NCI-H524 (cell line): ENCODE measurements at places on chromosomes 5 and 9.

DNA sequence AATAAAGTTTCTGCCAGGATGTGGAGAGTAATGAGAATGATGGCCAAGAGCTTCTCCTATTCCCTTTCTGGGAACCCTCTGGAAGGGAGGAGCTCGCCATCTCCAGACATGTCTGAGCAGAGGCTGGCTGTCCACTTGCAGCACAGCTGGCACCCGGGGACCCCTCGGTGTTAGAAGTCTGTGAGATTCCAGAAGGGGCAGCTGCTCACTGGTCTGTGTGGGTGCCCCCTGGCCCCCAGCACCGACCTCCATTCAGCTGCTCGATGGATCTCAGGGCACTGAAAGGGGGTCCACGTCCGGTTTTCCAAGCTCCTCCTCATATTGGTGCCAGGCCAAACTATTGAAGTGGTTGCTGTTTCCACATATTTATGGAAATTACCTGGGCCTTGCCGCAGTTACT, 3.6 kb upstream of the FAM163B start:
- no peak for DNase-seq

GRCh38 chr9:73026375-73026774, 73.5 kb upstream of the ALDH1A1 start:
- no peak for DNase-seq

GRCh38 chr9:129310666-129311350, 132.7 kb upstream of the IER5L start:
- no peak for DNase-seq

DNA sequence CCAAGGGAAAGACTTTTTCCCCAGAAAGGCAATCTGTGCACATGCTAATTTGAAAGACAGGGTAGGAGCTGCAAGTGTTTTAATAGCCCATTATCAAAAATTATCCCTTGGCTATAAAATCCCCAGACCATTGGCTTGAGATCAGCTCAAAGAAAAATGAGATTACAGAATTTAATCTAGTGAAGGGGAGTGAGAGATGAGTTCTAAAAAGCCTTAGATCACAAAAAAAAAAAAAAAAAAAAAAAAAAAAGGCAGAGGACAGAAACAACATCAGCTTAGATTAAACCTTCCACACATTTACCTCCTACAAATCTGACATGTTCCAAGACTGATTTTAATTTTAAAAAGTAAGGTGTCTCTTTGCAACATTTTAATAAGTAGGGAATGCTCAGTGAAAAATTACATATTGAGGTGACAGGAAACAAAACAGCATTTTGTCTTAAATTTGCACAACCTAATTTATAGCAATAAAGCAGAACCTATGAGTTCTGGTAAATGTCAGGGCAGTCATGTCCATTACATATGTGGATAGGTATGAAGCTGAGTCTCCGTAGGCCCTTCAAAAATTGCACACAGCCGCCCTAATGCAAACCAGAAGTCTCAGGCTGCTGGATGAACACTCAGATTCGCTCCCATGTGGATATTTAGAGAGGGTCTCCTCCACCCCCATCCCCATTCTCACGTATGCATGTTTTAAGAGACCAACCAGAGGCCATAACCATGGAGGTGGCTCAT, 43.4 kb downstream of the NFIB start:
- DNase-seq: peak; percentile 32

GRCh38 chr5:67015541-67016191, 180.9 kb downstream of the CD180 start:
- DNase-seq: no peak

GRCh38 chr5:177325868-177326381, 14.2 kb upstream of the MXD3 start:
- DNase-seq: no peak

- peak; percentile 72 for DNase-seq
Observed at GRCh38 chr9:121499427-121500164, at the start of gene GGTA1. Gene GGTA1 (minus strand): TSS chr9:121499844. CDS start chr9:121467922, 31,922 bp downstream.

DNA sequence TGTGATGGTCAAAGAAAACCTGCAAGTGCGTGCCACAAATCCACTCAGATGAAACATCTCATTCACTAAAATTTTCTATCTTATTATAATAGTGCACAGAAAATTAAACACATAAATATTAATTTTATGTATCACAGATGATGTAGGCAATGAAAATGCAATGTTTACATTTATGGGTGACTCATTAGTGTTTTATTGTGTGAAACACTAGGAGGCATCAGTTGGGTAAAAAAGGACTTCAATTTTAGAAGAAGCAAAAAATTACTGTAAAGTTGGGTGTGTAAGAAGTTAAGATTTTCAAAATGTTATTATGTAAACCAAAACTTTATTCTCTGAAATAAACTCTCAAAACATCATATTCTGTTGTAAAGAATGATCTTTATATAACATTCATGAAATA, 4.0 kb downstream of the MEF2C start:
- DNase-seq: no peak

DNA sequence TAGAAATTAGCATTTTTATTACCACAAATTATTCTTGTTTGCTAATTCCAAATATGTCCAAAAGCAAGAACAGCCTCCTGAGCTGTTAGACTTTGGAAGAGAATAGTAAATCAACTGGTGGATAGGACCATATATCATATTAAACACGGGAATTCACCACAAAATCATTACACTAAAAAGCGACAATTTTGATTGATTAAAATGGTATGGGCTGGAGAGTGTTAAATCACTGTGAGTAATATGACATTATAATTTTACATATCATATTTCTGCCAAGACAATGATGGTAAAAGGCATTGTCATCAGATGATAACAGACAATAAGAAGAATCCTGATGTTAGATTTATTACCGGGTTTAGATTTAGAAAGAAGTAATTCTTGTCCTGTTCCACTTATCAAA, 107.2 kb upstream of the ARRDC3 start:
- no peak for DNase-seq

- DNase-seq: no peak
Observed at GRCh38 chr5:95959051-95959887, 2.4 kb downstream of the ELL2 start.
